Activated CD4-positive, alpha-beta T cell treated with anti-CD3 and anti-CD28 coated beads, Interleukin-2, Interleukin-6, amounts not matched to agents 100 ng/mL and 50 ng/mL, durations not matched to agents 16 hours and 8 hours (primary cell): ENCODE measurements at places on chromosomes 4 and X.
A peak's percentile ranks its signal among the peaks of the same experiment; 100 is the strongest.

GRCh38 chr4:174352061-174352819, 68.5 kb downstream of the CEP44 start:
- no peak for DNase-seq

DNA sequence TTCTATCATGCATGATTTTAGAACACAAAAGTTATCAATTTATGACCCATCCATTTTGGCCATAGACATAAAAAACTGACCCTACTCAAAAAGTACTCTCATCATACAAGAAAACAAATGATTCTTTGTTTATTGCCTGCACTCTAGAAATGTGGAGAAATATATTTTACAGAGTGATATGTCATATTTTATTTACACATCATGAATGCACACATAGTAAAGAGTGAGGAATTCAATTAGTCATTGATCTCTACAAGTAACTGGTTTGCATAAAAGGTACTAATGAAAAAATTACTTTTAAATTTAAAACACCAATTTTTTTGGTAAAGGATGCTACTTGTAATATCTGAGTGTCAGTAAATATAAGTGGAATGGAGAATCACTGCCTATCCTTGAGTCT, 242.5 kb upstream of the FAT4 start:
- DNase-seq: no peak

GRCh38 chrX:5708251-5708650, 520.4 kb downstream of the NLGN4X start:
- DNase-seq: no peak

GRCh38 chr4:183746305-183747229, 87.5 kb downstream of the TRAPPC11 start:
- DNase-seq: no peak

GRCh38 chr4:48022192-48022799, 5.7 kb downstream of the NIPAL1 start:
- DNase-seq: no peak

DNA sequence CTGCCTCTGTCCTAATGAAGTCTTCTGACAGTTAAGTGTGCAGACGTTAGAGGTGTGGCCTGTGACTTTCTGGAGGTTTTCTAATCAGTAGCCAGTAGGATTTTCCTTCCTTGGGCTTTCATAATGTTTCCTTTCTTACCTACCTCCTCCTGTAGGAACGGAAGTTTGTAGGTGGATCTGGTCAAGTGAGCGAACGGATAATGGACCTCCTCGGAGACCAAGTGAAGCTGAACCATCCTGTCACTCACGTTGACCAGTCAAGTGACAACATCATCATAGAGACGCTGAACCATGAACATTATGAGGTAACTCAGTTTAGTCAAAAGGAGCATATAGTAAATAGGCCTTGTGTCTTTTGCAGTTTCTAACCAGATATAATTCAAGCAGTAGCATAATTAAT, 75.0 kb downstream of the MAOA start:
- DNase-seq: no peak

GRCh38 chr4:157447195-157447594, 226.7 kb downstream of the GRIA2 start:
- DNase-seq: no peak

- DNase-seq: no peak
Measured at GRCh38 chrX:55312655-55313054, 47.9 kb upstream of the PAGE3 start.

DNA sequence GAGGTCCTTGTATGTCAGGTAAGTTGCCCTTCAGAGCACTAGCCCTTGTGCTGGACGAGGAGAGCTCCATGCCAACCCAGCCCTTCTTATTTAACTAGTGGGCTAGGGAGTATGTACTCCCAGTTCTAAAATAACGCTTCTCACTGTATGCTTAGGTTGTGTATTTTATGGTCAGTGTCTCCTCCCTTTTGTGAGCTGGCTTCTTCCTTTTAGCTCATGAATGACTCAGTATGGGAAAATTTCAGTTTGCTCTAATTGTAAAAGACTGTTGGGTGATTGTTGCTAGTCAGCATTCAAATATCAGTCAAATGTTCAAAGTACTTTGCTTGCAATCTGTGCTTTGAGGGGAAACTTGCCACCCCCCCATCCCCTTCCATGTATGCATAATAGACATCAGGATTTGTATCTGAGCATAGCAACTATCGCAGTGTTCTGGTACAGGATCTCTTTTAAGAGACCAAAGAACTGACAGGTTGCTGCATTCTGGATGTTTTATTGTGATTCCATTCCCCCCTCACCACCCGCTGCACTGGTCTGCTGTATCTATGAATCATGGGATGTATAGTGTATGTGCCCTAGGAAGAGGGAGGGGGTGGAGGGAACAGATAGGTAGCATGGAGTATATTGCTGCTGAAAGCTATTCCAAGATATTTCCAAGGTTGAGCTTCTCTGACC, 34.7 kb downstream of the DLG3 start:
- no peak for DNase-seq

- DNase-seq: peak; percentile 84
Measured at GRCh38 chr4:184417802-184418511, 56.4 kb downstream of the IRF2 start.
